ENCODE measurements at places on chromosomes 3 and 15.
A peak's percentile ranks its signal among the peaks of the same experiment; 100 is the strongest.

DNA sequence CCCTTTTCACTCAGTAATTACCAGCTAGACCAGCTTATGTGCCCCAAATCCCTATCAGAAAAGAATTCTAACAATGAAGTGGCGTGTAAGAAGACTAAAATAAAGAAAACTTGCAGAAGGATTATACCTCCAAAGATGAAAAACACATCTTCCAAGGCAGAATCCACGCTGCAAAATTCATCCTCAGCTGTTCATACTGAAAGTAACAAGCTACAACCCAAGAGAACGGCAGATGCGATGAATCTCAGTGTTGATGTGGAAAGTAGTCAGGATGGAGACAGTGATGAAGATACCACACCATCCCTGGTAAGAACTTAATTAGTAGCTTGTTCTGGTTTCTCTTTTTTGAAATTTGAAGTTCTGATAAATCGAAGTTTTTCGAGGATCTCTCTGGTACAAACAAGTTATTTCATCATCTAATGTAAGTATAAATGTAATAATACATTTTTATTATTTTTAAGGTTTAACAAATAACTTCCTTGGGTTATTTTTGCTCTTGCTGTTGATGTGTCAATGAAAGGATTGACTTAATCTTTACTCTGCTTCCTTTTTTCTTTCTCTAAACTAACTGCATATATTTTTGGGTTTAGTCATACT, 1.4 kb downstream of the WDR76 start:
- DNase-seq, result no peak

DNA sequence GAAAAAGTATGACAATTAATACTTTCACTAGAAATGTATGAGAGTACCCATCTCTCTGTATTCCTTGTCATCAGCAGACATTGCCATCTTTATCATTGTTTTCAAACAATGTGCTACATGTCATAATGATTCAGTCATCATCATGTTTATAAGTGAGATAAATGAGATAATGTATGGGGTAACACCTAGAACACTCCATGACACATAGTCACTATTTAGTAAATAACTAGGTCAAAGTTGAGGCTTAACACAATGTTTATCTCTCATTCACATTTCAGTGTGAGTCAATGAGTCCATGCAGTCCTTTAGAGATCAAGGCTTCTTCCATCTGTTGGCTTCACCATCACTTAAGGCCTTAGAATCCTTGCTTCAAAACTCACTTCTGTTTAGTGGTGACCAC, 70.0 kb downstream of the NLGN1 start:
- no peak for DNase-seq

- DNase-seq, result no peak
These were observed 66.7 kb upstream of the TNIK start for GRCh38 chr3:171526869-171527268.

DNA sequence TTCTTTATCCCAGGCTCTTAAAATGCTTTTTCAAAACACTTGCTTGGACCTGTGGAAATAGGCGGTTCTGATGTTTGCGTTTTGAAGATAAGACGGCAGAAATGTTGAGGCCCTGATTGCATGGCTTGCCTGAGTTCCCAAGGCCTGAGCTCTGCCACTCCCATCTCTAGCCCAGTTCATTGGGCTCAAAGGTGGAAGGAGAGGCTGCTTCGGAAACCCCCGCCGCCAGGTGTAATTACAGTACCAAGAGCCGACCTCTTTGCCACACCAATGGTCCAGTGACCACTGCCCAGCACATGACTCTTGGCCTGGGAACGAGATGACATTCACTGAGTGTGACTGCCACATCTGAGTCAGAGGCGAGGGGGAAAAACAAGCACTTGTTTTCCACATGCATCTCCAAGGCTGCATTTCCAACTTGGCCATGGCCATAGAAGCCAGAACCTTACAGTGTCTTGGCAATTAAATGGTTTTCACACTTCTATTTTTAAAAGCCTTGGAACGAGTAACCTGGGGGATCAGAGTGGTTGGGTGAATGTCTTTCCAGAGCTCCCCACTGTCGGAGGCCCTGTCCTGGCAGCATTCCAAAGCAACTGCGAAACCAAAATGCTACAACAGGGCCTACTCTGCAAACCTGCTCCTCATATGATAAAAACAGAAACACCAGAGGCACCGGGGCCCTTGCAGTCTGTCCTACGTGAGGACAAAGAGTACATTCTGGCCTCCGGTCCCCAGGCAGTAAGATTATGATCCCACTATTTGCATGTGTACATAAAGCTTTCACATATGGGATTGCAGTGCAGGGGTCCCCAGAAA, 63.8 kb upstream of the CGNL1 start:
- no peak for DNase-seq

GRCh38 chr3:187125319-187126031, 13.8 kb downstream of the RPL39L start:
- DNase-seq, result no peak

- DNase-seq, result no peak
These were observed 223.7 kb upstream of the NANOGP8 start for GRCh38 chr15:35308802-35309201.

- DNase-seq, result peak; percentile 2
These were observed 45.0 kb downstream of the GPR176 start for GRCh38 chr15:39874890-39875549.

- no peak for DNase-seq
These were observed 7.9 kb upstream of the TNK2 start for GRCh38 chr3:195916291-195916690.

- DNase-seq, result peak; percentile 22
These were observed 74.9 kb downstream of the DAPK2 start for GRCh38 chr15:63971427-63971805.

All from stimulated activated CD4-positive, alpha-beta T cell treated with anti-CD3 and anti-CD28 coated beads, Interleukin-1b, Interleukin-23, amount 100 ng/mL, for 4 hours (primary cell).